ENCODE measurements at places on chromosomes 5 and 9.

GRCh38 chr5:5419291-5420210 lies 2.9 kb upstream of the ICE1 start:
- no peak for DNase-seq

GRCh38 chr9:37390759-37391158 lies 31.7 kb upstream of the GRHPR start:
- peak; percentile 10 for DNase-seq

DNA sequence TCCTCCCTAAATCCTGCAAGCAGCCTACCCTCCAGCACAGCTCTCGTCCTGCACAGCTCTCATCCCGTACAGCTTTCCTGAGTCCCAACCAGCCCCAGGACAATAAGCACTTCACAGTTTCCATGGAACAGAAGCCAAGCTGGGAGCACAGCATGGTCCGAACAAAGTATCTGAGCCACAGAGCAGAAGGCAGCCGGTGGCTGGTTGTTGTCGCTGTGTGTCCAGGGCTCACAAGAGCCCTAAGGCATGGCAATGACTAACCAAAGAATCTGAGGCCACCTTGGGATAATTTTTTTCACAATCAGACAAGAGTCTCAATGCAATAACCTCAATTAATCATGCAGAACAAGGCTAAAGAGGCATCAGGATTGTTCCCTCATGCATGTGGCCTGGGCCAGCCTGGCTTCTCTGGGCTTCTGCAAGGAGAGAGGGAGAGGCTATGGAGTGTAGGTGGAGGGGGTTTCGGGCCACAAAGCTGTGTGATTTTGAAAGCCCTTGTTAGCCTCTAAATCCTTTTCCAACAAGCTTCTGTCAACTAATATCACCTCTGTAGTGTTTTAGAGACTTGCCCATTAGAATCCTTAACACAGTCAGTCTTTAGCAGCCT lies 323.4 kb downstream of the PIK3R1 start:
- DNase-seq, result no peak

DNA sequence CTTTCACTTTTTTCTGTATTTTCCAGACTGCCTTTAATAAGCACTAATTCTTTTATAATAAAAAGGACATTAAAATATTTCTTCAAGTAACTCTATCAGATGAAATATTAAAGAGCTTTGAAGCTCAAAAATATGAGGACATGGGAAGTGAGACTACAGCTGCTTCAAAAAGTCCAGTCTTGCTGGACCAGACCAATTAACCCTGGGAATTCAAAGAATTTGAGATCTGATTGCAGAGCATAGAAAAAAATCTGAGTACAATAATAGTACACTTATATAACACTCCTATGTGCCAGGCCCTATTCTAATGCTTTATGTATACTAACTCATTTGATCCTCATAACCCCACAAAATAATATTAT lies 9.8 kb downstream of the TMEM245 start:
- DNase-seq, result no peak

GRCh38 chr9:98047002-98047401 lies 9.5 kb upstream of the NANS start:
- no peak for DNase-seq

DNA sequence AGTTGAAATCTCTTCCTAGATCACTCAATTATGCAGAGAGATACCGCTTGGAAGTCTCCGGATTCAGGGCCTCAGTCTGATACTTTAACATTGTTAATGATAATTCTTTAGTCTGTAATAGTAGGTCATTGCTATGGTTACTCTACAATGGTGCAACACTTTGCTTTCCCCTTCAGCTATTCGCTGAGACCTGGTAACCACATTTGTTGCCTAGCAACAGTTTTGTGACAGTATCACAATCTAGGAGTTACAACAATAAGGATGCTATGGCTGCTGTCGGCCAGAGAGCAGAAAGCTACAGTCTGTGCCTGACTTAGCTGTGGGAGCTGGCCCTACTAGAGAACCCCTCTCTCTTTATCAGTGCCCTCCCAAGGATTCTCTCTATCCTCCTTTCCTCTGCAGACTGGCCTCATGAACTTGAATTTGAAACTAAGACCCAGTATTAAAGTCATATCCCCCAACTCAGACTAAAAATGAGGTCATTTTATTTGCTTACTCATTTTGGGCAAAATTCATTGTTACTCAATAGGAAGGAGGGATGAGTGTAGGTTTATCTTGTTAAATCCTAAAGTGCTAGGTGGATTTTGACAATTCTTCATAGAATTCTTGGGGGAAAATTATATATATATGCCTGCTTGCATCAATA lies 39.3 kb downstream of the NR2F1 start:
- no peak for DNase-seq

DNA sequence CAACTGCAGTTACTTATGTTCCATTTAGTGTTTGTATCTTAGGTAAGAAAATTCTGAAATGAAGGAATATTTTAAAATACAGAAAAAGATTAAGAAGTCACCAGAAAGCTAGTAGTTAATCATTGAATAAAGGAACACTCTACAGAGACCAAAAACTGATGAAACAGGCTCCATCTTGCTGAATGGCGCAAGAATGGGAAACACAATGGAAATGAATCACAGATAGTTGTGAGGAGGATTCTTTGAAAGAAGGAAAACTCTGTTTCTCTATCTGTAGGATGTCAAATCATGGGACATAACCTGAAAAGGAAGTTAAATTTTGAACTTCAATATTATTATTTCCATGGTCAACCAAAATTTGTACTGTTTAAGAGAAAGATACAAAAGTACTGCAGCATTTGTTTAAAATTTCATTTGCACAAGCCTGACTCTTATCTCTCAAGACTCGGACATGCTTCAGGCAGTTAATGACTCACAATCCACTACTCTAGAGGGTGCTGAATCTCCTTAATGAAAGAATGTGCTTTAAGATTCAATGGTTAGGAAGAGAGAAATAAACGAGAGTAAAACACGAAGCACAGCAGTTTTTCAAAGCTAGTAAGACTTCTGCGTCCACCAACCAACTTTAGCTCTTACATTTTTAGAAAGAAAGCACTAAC lies 1064.4 kb upstream of the DMAC1 start:
- no peak for DNase-seq

DNA sequence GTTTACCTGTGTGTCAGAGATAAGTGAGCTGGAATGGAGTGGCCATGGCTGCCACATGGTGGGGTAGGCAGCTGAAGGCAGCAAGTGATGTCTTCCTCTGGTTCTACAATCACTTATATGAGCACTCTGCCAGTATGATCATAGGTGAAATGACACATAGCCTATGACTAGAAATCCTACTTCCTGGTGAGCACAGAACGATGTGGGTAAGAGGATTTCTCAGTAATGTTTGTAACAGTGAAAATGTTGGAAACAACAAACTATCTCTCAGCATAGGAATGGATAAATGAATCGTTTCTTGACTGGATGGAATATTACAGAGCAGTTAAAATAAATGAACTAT lies 187.0 kb upstream of the S1PR3 start:
- no peak for DNase-seq

- no peak for DNase-seq
Observed at GRCh38 chr5:143033535-143034250, 263.5 kb downstream of the ARHGAP26 start.

DNA sequence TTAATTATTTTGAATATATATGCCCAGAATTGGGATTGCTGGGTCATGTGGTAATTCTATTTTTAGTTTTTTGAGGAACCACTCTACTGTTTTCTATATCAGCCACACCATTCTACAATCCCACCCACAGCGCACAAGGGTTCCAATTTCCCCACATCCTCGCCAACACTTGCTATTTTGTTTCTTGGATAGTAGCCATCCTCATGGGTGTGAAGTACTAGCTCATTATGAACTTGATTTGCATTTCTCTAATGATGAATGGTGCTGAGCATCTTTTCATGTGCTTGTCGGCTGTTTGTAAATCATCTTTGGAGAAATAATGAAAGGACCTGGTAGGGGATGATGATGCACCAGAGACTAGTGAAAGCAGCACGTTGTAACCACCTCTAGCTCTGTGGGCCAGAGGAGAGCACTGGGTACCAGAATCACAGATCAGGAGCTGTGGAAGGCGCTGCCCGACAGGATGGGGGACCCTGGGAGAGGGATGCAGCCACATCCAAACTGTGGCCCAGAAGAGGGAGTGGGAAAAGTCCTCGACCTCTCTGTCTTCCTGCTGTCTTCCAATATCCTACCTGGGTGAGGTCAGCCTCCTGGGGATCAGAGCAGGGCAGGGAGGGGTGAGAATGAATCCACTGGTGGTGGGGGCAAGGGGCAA lies 155.4 kb downstream of the RGS3 start:
- DNase-seq, result no peak

GRCh38 chr9:84812847-84813246 lies 143.3 kb downstream of the NTRK2 start:
- DNase-seq, result no peak

- DNase-seq, result no peak
Observed at GRCh38 chr9:122819326-122819725, 9.1 kb downstream of the PDCL start.

Measured in activated CD4-positive, alpha-beta T cell treated with anti-CD3 and anti-CD28 coated beads, Interleukin-2, amount 50 U/mL, for 4 hours (primary cell).